ENCODE measurements at places on chromosomes 1 and 21.
A peak's percentile ranks its signal among the peaks of the same experiment; 100 is the strongest.

DNA sequence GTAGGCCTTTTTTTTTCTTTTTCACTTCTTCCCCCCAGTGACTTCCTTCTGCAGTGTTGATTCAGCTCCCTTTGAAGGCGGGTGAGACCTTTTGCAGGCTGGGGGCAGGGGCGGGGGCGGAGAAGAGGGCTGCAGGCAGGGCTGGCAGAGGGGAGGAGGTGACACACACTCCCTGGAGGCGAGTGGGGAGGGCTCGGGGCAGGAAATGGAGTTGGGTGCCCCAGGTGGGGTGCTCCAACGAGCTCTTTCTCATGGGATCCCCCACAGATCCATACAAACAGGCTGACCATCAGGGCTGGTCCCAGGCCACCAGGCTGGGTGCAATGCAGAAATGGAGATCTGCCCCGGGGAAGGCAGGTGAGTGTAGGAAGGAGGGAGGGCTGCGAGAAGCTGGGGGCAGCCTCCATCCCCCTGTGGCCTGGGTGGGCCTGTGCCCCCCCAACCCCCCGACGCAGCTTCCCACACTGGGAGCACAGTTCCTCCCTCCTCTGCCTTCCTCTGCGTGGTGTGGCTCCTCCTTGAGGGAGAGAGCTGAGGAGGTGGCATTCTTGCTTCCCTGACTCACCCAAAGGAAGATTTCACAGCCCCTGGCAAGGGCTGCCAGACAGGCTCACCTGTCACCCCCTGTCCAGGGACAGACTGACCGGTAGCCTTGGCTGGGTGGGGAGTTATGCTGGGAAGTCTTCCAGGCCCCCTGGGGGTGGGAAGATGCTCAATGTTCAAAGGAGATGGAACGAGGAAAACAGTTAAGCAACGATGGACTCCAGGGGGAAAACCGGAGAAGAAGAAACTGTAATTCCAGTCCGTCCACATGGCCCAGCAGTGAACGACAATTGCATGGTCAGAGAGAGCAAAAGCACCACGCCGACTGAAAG, 7.1 kb upstream of the ITGB2 start:
- peak; percentile 63 for DNase-seq

- no peak for DNase-seq
Measured at GRCh38 chr1:108685529-108685928, 6.6 kb upstream of the PRPF38B start.

DNA sequence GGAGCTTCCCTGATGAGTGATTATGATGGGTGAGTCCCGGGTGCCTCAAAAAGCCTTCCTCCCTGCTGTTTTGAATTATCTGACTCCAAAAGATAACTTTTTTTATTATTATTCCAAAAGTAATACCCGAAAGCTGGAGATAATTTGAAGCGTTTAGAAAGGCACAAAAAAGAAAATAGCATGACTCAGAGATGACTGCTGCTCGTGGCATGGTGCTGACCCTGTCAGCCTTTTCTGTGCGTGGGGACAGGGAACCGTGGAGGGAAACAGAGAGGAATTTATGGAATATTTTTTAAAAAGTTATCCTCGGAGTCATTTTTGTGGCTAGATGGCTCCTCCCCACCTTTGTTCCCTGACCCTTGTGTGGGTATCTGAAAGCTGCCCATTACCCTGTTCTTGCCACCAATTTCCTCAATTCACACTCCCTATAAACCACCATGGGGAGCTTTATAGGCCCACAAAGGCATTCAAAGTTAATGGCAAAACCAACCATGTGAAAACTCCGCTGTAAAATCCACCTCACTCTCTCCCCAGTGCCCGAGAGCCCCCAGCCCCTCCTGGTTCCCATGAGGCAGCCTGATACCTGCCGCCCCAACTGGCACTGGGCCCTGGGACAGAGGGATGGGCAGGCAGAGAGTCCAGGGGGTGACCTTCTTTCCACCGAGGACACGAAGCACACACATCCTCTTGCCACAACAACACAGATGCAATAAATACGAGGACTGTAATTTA, 37.5 kb downstream of the IGSF21 start:
- DNase-seq: peak; percentile 37

- DNase-seq: no peak
Measured at GRCh38 chr1:226414098-226414698, 6.3 kb upstream of the PARP1 start.

DNA sequence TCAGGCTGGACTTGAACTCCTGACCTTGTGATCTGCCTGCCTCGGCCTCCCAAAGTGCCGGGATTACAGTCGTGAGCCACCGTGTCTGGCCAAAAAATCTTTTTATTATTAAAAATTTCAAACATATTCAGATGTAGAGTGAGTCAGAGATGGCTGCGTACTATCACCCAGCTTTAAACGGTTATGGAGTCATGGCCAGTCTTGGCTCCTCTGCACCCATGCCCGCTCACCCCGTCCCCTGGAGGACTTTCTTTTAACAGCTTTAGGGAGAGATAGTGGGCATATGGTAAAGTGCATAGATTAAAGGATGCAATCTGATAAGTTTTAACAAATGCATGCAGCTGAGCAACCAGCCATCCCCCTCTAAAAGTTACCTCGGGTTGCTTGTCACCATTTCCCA, 51.8 kb downstream of the TNFRSF8 start:
- DNase-seq: no peak

GRCh38 chr1:225998560-225999226, 450 bp downstream of the SDE2 start:
- peak; percentile 51 for DNase-seq

DNA sequence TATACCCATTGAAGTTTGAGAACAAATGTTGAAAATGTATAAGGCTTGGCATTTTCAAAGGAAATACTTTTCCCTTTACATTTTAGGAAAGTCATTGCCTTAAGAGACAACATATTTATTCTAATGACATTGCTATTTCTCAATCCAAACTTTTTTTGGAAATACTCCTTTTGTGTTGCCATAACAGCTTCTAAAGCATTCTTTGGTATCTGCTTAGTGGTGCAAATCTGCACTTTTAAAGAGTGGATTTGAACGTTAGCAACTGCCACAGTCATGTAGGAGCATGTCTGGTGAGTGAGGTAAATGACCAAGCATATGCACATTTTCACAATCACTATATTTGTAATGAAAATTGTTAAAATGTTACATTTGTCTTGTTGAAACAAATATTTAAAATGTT, 124.4 kb upstream of the GORAB start:
- DNase-seq: peak; percentile 17

DNA sequence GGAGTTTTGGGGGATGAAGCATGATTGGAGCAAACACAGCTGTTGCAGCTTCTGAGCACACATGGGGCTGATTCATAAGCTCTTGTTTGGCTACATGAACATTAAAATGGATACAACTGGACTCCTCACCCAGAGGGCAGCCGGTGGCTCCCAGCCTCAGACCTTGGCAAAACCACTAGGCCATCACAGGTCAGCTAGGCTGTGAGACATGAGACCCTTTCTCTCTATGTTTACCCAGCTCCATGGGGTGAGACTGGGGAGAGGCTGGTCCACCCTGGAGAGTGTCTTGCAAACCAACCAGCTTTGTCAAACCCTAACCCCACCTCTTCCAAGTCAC, 388.7 kb downstream of the PTPRU start:
- no peak for DNase-seq

DNA sequence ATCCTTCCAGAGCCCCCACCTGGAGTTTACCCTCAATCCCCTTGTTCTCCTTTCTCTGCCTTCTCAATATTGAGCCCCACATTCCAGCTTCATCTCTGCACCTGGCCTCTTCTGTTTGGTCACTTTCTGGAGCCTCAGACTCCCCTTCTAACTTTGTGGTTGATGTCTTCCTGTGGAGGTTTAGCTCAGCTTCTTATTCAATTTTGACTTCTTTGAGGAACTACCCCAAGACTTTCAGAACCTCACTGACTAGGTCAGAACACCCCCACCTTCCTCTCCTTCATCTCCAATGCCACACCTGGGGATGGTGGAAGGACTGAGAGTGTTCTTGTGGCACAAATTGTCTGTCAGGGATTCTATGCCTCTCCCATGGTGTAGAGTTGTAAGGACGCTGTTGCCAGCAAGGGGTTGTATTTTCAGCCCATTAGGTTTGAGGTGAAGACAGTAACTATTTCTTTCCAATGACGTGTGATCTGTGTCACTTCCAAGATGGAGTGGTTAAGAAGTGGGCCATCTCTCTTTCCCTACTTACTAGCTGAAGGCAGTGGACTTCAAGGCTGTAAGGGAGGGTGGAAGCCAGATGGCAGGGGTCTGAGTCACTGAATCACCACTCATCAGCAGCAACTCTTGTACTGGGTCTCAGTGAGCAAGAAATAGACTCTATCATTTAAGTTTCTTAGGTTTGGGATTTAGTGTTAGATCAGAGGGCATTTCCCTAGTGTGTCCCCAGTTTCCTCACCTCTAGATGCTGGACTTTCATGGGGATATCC, 80.6 kb downstream of the PAPPA2 start:
- DNase-seq: no peak

GRCh38 chr1:212030936-212031528, 4.3 kb downstream of the INTS7 start:
- peak; percentile 89 for DNase-seq

DNA sequence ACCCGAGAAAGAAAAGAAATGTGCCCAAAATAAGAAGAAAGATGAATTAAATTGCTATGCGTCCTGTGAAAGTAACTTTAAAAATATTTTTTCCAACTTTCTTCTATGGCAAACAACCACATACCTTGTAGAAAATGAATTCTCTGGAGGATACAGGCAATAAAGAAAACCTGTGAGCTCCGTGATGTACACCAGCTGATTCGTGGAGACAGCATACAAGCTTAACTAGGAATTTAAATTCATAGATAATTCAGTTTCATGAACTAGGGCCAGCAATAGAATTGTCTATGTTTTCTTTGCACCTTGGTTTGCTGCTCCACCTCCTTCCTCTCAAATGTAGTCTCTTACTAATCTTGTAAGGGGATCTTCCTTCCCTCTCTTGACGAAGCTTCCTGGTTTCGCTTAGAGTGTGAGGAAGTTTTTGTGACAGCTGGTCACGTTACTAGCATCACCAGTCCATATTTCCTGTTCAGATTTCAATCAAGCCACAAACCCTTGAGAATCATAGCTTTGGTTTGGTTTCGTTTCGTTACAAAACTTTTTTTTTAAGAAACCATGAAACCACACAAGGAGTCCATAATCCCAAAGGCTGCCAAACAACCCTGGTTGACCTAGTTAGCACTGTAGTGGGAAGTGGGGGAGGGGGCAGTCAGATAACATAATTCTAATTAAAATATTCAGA, 35.8 kb downstream of the GREM2 start:
- DNase-seq: peak; percentile 81

DNA sequence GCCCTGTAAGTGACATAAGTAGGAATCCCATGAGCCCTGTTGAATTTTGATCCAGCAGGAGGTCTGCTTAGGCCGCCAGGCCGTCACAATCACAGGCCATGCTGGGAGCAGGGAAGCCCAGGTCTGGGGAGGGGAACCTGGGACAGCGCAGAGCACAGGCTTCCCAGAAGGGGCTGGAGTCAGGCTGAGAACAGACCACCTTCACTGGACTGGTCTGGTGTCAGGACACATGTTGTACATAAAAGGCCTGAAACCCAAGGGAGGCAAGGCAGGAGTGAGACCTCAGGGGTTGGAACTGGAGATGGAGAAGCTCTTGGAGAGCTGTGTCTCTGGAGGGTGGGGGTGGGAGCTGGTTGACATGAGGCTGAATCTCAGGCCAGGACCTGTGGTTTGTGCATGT, 63.3 kb upstream of the ARTN start:
- DNase-seq: no peak

GRCh38 chr1:33826711-33827110, 37.2 kb upstream of the HMGB4 start:
- DNase-seq: no peak

- DNase-seq: peak; percentile 13
Measured at GRCh38 chr1:205805082-205805711, 7.8 kb downstream of the SLC41A1 start.

DNA sequence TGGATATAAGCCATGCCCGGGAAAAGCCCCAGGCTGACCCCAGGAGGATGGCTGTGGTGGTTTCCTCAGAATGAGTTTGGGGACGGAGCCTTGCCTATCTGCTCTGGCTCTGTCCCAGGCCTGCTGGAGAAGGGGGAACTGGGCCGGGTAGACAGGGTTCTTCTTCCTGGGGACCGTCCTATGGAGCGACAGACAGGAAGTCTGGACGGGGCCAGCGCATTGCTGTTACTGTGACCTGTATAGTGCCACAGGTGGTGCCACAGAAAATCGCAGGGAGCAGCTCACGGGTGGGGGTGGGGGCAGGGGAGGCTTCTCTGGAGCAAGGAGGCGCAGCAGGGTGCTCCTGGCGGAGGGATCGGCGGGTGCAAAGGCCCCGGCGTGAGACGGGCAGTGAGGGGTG, 36.4 kb downstream of the CFAP74 start:
- no peak for DNase-seq

GRCh38 chr1:16150508-16150907, 5.4 kb downstream of the EPHA2 start:
- no peak for DNase-seq

GRCh38 chr1:2537784-2538115, 7.7 kb upstream of the HES5 start:
- no peak for DNase-seq

DNA sequence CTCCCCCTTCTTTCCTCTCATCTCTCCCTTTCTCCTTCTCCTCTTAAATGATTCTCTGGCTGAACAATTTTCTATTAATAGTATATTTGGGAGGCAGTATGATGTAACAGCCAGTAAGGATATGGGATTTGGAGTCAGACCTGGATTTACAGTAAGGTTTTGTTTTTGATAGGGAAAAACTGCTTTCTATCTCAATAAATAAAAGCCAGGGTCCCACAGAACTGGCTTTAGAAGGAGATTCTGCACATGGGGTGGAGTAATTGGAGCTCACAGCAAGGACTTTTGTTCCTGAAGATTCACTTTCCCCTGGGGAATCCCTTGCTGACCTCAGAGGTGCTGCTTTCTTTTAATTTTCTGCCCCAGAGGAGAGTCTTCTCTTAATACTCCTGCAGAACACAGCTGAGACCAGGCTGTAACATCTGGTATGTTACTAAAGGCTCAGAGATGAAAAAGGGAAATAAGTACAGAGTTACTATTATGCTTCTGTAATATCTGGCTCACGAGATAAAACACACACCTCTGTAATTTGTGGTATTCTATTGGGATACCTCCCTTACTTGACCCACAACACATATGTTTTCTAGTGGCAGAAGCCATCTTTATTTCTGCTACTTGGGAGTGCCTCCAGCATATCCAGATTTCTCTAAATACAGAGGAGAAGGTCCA, 13.4 kb downstream of the EPB41 start:
- peak; percentile 71 for DNase-seq

GRCh38 chr1:206447792-206448191, 22.5 kb upstream of the IKBKE start:
- DNase-seq: no peak

- DNase-seq: no peak
Measured at GRCh38 chr21:39208624-39209333, 25.5 kb upstream of the PSMG1 start.

GRCh38 chr1:184881941-184882913, 92.1 kb downstream of the NIBAN1 start:
- DNase-seq: peak; percentile 74
